ENCODE measurements at places on chromosomes 4 and X. TPM values are rescaled to one million over a fixed set of nuclear protein-coding genes. Genes with fewer than 3 reads are reported as not detected.

The PFKFB1 gene
- total RNA-seq, result 0.65 TPM

The KLHL13 gene
- 0.08 TPM for total RNA-seq

The RTL5 gene
- total RNA-seq, result 0.08 TPM

The SRPX2 gene
- total RNA-seq, result not detected

The TLR6 gene
- 6.6 TPM for total RNA-seq

The RPA4 gene
- 0.72 TPM for total RNA-seq

The PRDM5 gene
- 0.26 TPM for total RNA-seq

The TMEM150C gene
- not detected for total RNA-seq

The RBMXL3 gene
- not detected for total RNA-seq

The GPRASP3 gene
- 1.7 TPM for total RNA-seq

The CDKL2 gene
- 0.45 TPM for total RNA-seq

The GSX2 gene
- not detected for total RNA-seq

The CC2D2A gene
- not detected for total RNA-seq

The TGIF2LX gene
- not detected for total RNA-seq

The PQBP1 gene
- total RNA-seq, result 97.5 TPM

The TRAM1L1 gene
- total RNA-seq, result not detected

The IL15 gene
- total RNA-seq, result 1.3 TPM

The FGB gene
- not detected for total RNA-seq

The SMARCA5 gene
- 39.3 TPM for total RNA-seq

The SOWAHB gene
- not detected for total RNA-seq

The NXF3 gene
- not detected for total RNA-seq

The FATE1 gene
- not detected for total RNA-seq

The CT45A5 gene
- not detected for total RNA-seq

The GPR119 gene
- not detected for total RNA-seq

The PALLD gene
- total RNA-seq, result 0.29 TPM

The CTAG1B gene
- total RNA-seq, result not detected

The SHOX gene
- not detected for total RNA-seq

The FUNDC2 gene
- total RNA-seq, result 47.5 TPM

The RNF150 gene
- total RNA-seq, result 0.13 TPM

The HTN1 gene
- total RNA-seq, result not detected
